ENCODE measurements at places on chromosomes 5 and 9.

GRCh38 chr5:88489364-88489763 is 220.7 kb upstream of the TMEM161B start:
- DNase-seq: no peak

DNA sequence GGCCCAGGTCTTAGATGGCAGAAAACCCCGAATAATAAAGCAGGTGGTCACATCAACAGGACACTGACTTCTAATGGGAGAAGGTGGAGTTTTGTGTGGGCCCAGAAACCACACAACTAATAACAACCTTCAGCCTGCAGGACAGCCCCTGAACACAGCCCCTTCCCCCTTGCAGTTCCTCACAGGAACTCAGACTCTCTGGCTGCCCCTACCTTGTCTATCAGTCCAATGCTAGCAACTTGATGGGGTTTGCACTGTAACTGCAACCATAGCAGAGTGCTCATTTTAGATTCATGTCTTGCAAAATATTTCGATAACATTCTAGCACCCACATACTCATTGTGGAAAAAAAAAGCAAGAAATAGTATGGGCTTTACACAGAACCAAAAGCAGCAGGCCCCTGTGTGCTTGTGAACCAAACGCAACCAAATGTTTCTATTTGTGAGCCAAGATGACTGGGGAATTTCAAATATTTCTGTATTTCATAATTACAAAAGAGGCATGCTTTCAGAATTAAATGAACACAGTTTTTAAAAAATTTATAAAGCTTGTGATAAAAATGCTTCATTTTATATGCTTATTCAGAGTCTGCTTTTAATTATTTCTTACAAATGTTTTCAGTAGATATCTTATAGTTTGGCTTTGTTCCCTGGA is 62.7 kb upstream of the PDE4D start:
- DNase-seq: no peak

DNA sequence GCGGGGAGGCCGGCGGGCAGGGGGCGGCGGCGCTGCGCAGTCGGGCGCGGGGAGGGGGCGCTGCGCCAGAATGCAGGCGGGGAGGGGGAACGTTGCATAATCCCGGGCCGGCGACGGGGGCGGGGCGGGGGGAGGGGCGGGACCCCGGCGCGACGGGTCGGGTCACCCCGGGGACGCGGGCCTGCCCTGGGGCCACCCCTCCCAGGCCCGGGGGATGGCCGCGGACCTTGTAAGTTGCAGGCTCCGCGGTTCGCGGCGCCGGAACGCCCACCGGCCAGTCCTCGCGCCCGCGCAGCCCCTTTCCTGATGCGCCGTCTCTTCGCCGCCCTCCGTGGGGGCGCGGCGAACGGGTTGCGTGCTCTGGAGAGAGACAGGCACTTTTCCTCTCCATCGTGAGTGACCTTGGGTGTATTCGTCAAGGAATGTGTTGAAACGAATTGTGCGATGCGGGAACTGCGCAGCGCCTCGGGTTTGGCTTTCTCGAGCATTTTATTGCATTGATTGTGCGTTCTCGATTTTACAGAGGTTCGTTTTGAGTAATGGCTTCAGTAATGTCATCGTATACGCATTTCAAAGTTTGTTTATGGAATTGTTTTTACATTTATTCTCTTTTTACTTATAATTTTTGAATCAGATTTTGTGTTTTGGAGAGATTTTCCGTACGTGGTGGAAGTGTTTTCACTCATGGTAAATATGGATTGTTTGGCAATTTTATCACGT is 802 bp downstream of the SPIN1 start:
- peak; percentile 27 for DNase-seq

DNA sequence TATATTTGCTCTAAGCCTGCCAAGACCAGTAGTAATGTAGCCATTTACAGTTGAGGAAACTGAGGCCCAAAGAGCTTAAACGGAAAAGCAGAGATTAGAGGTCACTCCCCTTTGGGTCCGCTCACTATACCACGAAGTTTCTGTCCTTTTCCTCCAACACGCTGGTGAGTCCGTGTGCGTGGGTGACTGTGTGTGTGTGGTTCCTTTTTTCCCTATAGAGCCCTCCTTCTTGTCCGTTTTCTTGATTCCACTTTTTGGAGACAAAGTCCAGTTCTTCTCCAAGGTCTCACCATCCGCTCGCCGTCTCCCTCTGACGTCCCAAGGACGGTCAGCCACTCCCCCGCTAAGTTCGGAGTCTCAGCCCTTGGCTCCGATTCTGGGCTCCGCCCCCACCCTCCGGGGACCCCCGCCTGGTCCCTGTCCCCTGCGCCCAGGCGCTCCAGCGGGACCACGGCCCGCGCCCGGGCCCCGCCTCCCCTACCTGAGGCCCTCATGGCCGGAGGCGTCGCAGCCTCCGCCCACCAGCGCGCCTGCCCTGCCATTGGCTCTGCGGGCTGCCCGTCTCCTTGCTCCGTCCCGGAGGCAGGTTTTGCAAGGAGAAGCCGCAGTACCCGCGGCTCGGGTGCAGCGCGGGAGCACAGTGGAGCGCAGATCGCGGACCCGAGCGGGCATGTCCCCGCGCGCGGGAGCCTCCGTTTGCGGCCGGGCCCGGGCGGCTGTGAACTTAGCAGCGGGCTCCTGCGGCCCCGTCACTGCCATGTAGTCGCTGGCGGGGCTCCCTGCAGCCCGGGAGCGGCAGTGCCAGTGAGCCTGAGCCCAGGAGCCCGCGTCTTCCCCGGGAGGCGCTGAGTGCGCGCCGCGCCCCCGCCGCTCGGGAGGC is at the start of gene MAST4:
Gene MAST4, plus strand, starts transcription at position 638 of the 880 bp plus-strand sequence. CDS start 263 bp downstream, outside the sequence.
- DNase-seq: peak; percentile 11

GRCh38 chr5:32771037-32771436 is 59.9 kb downstream of the NPR3 start:
- DNase-seq: no peak

DNA sequence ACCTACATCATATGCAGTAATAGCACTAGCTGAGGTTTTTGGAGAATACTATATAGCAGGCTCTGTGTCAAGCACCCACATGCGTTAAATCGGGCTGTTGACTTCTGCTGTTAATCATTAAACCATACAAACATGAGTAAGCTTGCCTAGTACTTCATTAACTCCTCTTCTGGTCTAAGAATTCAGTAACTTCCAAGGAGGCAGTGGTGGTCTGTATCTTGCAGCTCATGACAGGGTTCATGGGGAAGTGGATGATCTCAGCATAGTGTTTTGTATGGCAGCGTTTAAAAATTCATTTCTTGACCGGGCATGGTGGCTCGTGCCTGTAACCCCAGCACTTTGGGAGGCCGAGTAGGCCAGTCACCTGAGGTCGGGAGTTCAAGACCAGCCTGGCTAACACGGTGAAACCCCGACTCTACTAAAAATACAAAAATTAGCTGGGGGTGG is at the start of gene HAVCR1:
Gene HAVCR1, minus strand, starts transcription at position 24 of the 447 bp plus-strand sequence. CDS start 1,173 bp downstream, outside the sequence.
- no peak for DNase-seq

DNA sequence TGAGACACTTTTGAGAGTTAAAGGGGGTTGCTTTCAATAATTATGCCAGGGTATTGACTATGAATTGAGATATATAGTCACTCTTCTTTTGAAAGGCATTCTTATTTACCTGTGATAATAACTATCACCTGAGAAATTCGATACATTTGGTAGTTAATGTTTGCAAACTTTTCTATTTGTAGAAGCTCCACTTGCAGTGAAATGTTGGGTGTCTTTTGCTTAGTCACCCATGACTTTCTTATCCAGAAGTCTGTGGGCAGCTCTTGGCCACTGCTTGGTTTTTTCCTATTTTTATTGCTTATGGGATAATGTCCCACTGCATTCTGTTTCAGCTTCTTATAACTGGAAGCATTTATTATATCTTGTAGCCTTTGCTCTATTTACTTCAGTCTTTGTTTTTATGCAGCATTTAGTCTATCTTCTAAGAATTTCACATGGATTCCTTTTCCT is 3.9 kb downstream of the MACIR start:
- DNase-seq: no peak

Measured in NCI-H1417 treated with DMSO at 0.1 percent for 48 hours (cell line).